Activated T-helper 1 cell treated with anti-CD3 and anti-CD28 coated beads, Interleukin-2, amount 50 U/mL, for 16 hours (primary cell): ENCODE measurements at places on chromosomes 7 and 10.

DNA sequence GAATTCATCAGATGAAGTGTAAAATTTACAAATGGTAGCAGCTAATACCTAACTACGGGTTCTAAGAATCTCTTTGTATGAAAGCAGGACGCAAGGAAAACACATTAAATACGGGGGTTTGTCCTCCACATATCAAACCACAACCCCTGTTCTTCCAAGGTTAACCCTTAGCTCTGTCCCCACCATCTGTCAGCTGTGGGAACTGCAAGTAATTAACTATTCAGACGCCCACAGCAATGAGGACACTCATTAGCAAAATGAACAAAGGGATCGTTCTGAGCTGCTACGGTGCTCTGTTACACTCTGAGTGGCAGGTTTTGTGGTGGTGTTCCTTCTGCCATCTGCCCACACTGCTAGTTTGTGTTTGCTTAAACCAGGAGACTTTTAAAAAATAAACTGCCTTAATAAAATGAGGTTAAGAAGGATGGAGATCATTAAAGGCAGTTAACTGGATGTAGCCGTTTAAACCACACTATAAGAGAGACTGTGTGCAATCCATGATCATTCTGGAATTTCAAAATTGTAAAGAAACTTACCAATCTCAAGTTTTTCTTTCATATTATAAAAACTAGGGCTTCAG lies 51.4 kb downstream of the C10orf67 start:
- DNase-seq: no peak

- peak; percentile 72 for DNase-seq
Measured at GRCh38 chr7:149005427-149006344, 22.6 kb downstream of the PDIA4 start.

DNA sequence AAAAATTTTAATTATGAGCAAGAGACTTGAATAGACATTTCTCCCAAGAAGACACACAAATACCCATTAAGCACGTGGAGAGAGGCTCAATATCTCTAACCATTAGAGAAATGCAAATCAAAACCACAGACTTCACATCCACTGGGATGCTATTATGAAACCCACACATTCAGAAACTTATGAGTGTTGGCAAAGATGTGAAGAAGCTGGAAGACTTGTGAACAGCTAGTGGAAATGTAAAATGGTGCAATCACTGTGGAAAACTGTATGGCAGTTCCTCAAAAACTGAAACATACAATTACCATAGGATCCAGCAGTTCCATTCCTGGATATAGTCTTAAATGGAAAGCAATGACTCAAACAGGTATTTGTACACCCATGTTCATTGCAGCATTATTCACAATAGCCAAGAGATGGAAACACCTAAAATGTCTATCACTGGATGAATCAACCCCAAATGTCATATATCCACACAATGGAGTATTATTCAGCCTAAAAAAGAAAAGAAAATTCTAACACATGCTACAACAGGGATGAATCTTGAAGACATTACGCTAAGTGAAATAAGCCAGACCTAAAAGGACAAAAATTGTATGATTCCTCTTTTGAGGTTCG lies 53.5 kb upstream of the FRMD4A start:
- no peak for DNase-seq

- DNase-seq: no peak
Measured at GRCh38 chr10:132305654-132306342, 2.0 kb downstream of the STK32C start.

GRCh38 chr7:98669329-98670000 lies 52.4 kb downstream of the NPTX2 start:
- DNase-seq: no peak

DNA sequence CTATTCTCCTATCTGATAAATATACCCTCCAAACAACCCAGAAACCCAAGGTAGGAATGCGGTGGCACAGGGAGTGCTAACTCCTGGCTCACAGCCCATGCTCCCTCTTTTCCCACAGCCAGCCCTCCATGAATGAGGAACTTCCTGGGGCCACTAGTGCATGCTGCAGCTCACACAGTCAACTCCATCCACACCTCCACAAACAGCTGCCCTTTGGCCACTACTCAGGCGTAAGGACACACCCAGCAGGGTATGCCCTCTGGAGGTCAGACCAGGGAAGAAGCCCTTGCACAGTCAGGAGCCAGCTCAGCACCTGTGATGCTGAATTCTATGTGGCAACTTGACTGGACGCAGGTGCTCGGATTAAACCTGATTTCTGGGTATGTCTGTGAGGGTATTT lies 85.2 kb upstream of the PIK3CG start:
- DNase-seq: no peak
